ENCODE measurements at places on chromosomes 11 and 22. TPM values are rescaled to one million over a fixed set of nuclear protein-coding genes. Genes with fewer than 3 reads are reported as not detected.

OR51Q1 gene
- not detected for polyA plus RNA-seq

CECR2 gene
- not detected for polyA plus RNA-seq

DNA sequence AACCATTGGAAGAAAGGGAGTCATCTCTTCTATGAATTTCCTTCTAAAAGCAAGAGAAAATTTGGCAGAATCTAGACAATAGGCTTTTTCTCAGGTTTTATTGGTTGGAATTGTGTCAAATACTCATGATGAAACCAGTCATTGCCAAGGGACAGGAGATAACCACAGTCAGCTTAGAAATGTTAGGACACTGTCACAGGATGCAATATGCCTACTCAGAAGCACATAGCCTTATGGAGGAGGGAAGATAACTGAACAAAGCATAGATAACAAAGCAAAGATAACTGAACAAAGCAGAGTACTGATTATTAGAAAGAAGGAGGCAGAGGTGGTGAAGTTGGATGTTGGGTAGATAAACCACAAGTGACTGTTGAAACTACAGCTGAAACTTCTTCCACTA is 303.5 kb upstream of the PDGFD start:
- no peak for DNase-seq

DTX4 gene
- polyA plus RNA-seq = 0.35 TPM

GRCh38 chr11:11020747-11021149 is 162.9 kb upstream of the ZBED5 start:
- no peak for DNase-seq

GATD1 gene
- 8.1 TPM for polyA plus RNA-seq

DNA sequence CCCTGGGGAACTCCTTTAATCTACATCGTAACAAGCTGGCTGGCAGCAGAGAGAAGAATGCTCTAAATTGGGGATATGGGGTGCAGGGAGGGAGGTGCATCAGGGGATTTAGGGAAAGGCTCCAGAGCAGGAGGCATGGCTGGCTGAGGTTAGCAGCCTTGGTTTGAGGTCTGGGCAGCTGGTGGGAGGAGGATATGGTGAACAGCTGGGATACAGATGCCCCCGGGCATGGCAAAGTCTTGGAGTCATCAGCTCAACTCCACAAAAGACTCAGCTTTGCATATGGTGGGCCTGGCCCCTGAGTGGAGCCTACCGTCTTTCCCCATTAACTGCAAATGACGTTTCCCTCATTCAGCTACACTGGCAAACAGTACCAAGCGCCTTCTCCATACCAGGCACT is 5.4 kb downstream of the FAM83F start:
- DNase-seq = no peak

C11orf21 gene
- 10.7 TPM for polyA plus RNA-seq

DNA sequence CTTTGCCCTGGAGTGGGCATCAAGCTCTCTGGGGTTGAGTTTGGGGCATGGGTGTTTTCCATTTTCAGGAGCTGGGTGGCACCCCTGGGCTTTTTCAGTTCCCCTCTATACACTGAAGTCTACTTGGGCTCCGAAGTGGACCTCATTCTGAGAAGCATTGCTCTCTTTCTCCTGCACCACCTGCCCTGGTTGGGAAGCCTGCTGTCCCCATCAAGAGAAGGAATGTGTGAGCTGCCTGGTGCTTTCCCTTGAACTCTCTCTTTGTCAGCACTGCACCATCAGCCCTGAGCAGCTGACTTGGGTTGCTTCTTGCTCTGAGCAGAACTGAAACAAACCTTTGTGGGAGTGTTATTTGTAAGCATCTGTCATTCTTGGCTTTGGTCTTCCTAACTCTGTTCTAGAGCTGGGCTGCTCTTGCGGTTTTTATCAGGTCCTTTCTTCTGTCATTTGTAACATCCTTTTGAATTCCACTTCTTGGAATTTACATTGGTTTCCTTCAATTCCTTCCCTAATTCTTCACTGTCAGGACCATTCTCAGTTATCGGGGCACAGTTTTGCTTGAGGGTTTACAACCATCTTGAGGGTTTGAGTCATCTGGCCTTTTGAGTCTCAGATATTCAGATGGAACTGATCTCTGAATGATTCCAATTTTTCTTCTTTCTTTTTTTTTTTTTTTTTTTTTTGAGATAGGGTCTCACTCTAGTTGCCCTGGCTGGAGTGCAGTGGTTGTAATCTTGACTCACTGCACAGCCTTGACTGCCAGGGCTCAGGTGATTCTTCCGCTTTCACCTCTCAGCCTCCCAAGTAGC is 20.5 kb downstream of the UBE2L3 start:
- DNase-seq = no peak

Measured in naive thymus-derived CD4-positive, alpha-beta T cell (primary cell).